ENCODE measurements at places on chromosomes 3 and 15.
A peak's percentile ranks its signal among the peaks of the same experiment; 100 is the strongest.

DNA sequence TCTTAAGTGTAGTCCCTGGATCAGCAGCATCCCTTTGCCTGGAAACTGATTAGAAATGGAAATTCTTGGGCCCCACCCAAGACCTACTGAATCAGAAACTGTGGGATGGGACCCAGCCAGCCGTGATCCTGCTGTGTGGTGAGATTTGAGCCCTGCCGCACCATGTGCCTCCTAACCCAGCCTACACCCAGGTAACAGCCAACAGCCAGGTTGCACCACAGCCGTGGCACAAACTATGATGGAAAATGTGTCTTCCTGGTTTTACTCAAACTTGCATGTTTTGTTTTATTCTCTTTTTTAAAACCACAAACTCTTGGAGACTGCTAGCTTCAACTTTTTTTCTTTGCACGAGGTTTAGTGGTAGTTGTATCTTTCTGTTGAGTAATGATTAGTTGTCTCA is 2.6 kb downstream of the LIMD1 start:
- no peak for DNase-seq

- DNase-seq = no peak
Observed at GRCh38 chr3:122251428-122251827, 68.0 kb downstream of the CASR start.

DNA sequence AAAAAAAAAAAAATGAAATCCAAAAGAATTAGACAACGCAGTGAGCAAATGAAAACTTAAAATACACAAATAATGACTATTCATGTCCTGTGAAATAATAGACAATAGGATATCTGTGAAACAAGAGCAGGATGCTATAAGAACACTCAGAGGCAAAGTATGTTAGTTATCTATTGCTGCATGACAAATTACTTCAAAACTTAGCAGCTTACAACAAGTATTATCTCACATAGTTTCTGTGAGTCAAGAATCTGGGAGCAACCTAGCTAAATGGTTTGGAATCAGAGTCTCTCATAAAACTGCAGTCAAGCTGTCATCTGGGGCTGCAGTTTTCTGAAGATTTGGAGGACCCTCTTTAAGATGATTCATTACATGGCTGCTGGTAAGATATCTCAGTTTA is 36.5 kb upstream of the ZMAT3 start:
- DNase-seq = peak; percentile 14

- no peak for DNase-seq
Observed at GRCh38 chr3:12307136-12307535, 18.3 kb downstream of the PPARG start.

DNA sequence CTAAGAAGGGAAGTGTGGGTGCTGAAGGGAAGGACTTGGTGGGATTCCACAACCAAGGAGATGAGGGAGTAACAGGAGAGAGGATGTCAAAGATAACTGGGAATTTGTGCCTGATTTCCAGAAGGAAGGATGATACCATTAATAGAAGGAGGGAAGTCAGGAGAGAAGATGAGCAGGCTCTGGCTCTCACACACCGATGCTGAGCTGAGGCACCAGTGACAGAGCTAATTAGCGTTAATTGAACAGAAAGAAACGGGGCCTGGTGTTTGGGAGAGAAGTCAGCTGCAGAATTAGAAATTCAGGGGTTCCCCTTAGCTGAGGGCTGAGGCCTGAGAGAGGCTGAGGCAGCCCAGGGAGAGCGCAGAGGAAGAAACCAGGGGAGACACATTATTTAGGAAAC is 11.9 kb upstream of the PDIA5 start:
- DNase-seq = no peak

DNA sequence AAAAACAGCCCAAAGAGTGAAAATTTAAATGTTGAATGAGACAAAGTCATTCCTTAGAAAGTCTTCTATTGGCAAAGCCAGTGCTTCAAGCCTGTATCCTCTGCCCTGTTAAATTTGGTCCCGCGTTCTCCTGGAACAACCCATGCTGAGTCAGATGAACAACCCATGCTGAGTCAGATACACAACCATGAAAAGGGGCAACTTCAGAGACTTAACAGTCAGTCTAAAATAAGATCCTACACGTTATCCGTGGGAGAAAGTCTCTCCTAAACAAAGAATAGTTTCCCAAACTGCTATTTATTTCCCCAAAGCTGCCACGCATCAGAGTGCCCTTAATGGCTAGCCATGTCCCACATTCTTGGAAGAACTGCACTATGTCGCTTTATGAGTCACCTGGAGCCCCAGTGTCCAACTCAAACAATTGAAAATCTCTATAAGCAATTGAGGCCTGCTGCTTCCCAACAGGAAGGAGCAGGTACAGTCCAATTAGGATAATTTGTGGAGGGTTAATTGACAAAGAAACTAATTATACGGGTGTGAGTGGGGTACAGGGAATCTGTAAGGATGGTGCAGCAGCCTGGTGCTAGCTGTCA is 66.1 kb downstream of the WHAMM start:
- DNase-seq = no peak

DNA sequence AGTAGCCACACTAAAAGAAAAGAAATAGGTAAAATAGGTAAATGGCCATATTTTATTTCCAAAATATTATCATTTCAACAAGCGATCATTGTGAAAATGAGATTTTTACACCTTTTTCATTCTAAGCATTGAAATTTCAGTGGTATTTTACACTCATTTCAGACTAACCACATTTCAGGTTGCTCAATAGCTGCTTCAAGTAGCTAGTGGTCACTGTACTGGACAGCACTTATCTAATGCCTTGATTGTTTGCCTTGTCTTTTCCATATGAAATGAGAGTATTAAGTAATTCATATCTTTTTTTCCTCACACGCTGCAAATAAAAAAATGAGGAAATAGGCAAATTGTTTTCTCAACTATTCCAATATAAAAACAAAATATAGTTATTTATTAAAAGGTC is 332.8 kb downstream of the NLGN1 start:
- DNase-seq = no peak

Data from dermis blood vessel endothelial cell (primary cell).